ENCODE measurements at places on chromosomes 13 and 19.

GRCh38 chr13:51303063-51303552 is 36.4 kb upstream of the SERPINE3 start:
- no peak for DNase-seq

- no peak for DNase-seq
These were observed 89.8 kb downstream of the GNG7 start for GRCh38 chr19:2612619-2613249.

GRCh38 chr19:23409392-23410048 is 14.2 kb upstream of the ZNF91 start:
- DNase-seq, result no peak

DNA sequence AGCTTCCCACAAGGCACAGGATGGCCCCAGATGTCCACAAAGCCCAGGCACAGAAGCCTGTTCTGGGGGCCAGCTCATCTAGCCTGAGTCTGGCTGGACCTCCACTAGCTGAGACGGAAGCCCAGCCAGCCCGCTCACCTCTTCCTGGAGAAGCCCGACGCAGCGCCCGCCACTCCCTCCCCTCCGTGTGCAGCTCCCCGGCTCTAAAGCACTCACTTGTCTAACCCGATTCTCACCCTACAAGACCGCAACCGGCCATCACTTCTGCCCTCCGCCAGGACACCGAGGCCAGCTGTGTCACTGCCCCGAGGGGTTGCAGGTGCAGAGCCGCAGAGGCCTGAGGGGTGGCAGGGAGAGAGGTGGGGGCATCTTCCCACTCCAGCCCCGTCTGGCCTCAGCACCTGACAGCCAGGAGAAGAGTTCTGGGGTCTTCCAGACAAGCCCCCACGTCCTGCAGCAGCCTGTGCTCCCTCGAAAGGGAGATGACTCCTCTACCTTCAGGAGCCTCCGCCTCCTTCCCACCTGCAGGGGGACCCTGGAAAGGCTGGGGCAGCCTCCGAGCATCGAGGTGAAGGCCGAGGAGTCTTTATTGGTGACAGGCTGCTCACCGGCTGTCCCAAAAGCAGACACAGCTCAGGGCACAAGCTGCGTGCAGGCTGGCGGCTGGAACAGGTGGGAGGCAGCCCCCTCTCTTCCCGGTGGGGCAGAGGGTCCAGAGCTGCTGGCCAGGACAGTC is 5.9 kb upstream of the DIRAS1 start:
- DNase-seq, result no peak

- DNase-seq, result no peak
These were observed 15.0 kb downstream of the MAU2 start for GRCh38 chr19:19335408-19336158.

DNA sequence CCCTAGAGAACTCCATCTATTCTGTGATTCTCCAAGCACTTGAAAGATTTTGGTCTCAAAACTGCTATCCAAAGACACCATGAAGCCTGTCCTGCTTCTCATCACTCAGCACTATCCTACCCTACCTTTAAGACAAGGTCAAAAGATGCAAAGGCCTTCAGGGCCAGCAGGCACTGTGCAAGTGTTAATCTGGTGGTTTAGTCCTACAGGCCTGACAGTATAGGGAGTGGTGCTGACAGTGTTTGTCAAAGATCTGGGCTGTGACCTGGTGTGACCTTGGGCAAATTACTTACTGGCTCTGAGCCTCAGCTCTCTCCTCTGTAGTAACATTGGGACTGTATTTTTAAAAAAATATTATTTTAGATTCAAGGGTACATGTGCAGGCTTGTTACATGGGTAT is 28.0 kb downstream of the SIAH3 start:
- no peak for DNase-seq

GRCh38 chr19:4474514-4475022 is 2.5 kb downstream of the HDGFL2 start:
- DNase-seq, result no peak

- no peak for DNase-seq
These were observed 276.1 kb downstream of the NALCN start for GRCh38 chr13:101140087-101140770.

GRCh38 chr19:55486043-55486970 is 1.3 kb downstream of the NAT14 start:
- no peak for DNase-seq

DNA sequence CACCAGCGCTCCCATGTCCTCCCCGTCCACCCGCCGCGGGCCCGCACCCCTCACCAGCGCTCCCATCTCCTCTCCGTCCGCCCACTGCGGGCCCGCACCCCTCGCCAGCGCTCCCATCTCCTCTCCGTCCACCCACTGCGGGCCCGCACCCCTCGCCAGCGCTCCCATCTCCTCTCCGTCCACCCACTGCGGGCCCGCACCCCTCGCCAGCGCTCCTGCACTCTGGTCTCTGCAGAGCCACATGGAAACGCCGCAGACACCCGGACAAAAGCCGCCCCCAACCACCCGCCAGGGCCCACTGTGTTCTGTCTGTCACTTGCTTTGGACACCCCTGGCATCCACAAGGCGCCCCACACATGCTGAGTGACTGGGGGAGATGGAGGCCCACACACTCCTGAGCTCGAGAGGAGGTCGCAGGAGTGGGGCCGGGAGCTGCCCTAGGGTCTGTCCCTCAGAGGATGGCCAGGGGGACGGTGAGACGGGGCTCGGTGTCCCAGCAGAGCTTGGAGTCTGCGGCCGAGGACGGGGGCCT is 7.4 kb downstream of the CFD start:
- no peak for DNase-seq

DNA sequence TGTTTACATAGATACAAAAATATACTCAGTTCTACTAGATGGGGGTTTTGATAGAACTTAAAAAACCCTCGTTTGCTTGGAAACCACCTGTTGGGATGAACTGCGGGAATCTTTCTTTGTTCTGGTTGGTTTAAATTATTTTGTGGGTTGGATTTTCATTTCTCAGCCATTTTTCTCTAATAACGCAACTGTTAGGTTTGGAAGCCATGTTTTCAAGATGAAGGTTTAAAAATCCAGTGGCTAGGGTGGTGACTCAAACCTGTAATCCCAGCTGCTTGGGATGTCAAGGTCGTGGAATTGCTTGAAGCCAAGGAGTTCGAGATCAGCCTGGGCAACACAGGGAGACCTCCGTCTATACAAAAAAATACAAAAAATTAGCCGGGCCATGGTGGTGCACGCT is 1.6 kb downstream of the URI1 start:
- no peak for DNase-seq

DNA sequence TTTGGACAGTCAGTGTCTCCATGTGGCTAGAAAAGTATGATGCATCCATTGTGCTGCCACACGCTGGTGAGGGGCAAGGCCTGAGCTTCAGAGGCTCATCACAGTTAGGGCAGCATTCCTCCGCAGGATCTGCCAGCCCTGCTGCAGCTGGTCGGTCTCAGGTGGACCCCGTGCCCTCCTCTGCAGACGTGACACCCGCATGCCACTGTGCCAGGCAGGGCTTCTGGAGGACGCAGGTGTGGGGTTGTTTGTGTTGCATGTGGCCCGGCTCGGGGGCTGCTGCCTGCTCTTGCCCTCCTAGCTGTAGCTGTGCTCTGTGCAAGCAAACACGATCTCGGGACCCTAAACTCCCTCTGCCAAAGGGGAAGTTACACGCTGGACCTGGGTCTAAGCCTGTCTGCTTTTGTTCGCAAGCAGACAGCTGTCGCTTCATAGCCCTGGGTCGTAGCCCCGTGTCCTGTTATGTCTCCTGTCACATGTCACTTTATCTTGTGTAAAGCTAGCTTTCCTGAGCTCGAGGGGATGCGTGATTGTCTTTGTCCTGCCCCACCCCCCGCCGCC is 45.3 kb downstream of the SLC7A9 start:
- DNase-seq, result no peak

- no peak for DNase-seq
These were observed 44.3 kb upstream of the TEX29 start for GRCh38 chr13:111275995-111276618.

DNA sequence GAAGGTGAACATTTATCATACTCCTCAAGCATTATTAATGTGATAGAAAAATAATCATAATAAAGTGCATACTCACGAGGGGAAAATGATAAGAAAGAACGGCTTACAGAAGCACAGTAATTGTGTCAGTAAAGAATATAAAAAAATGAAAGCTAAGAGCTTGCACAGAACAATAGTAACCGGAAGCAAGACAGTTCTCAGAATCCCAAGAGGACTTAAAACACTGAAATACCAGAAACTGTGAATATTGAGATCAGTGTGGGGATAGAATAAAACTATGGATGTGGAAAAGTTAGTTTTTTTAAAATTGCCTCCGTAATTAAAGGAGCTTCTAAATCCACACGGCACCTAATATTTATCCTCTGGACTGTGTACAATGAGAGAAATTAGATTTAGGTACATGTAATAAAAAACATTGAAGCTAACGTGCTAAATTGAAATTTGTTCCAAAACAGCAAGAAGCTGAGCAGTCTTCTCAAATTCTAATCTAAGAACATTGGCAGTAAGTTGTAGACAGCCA is 482.7 kb downstream of the SLITRK6 start:
- no peak for DNase-seq

DNA sequence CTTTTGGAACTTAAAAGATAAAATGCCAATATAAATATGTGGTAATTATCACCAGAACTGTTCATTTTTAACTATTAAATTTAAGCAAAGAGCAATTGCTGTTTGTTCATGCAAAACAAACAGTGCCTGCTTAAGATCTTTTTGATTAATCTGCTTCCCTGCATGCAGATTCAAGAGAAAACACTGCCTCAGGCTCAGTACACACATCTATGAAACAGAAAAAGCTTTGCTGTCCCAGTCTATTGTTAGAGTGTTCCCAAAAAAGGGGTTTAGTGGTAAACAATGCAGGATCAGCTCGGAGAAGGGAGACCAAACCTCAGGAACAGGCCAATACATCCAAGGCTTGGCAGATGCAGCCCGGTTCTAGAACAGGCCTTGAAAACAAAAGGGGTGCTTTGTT is 49.3 kb upstream of the TDRD3 start:
- DNase-seq, result no peak

DNA sequence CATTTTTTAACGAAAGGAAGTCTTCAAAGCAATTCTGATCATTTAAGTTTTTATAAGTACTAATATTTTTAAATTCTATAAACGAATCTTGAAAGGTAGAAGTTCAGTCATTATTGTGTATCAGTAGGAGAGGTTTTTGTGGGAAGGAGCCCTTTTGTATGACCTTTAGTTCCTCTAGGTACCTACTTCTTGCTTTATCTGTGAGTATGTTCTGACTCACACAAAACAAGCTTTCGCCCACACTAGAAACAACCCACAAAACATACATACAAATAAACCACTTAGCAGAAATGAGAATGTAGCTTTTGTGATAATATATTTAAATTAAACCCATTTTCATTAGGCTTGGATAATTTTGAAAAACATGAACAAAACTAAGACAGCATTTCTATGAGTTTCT is 27.8 kb downstream of the ERCC5 start:
- DNase-seq, result no peak

GRCh38 chr19:13299838-13300237 is 149.6 kb downstream of the IER2 start:
- DNase-seq, result no peak

DNA sequence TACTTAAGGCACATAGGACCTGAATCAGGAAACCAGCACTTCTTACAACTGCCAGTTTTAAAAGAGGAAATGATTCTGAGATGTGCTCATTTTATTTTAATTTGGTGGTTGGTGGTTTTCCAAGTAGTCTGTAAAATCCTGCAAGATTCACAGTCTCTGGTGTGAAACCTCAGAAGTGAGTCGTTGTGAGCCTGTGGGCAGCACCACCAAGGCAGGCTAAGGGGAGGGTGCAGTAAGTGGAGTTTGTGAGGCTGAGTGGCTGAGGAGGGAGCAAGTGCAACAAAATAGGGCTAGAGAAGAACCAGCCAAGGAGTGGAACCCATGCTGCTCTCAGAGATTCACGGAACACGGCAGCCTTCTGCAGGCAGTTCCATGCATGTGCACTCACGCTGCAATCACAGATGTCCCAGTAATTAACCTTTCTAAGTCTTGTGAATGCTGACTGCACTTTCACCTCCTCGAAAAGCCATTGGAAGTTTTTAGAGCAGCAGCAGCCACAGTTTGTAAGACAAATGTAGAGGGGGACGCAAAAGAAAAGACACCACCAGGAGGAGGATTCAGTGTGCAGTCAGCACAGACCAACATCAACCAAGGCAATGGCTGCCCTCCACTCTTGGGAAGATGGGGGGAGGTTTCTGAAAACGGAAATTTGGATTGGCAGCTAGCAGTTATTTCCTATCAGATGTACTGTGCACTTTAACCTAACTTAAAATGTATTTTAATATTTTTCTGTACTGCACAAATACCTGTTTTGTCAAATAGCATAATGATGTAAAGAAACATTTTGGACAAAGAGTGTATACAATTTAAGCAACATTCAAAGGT is 44.9 kb downstream of the ESD start:
- peak; percentile 48 for DNase-seq

DNA sequence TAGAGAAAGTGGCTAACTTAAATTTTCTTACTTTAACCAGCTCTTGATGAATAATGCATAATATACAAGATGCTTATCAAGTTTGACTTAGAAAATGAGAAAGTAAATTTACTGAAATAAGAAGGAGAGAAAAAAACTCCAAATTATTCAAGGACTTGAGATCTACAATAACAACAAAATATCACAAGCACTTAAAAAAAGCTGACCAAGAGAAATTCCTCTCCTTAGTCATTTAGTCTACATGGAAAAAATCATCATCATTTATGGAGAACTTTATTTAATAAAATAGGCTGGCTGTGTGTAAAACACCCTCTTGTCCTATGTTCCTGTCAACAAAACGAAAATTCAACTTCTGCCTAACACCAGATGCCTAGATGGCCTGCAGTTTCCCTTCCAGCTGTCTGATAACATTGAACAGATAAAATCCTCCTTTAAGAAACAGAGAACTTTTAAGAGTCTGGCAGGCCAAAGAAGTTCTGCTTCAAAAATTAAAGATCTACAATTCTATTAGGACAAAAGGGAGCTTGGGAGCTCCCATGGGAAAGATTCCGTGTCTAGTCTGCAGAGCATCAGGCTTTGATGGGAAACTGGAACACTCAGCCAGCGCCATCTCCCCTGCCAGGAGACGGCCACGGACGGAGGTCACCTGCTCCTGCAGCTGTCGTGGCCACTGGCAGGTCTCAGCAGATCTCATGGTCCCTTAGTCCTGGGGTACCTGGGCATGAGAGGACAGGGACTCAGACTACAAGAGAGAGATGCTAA is 37.9 kb upstream of the ATP11A start:
- DNase-seq, result no peak
